NCI-H446 treated with DMSO at 0.1 percent for 48 hours (cell line): ENCODE measurements at places on chromosomes 6 and 20.

DNA sequence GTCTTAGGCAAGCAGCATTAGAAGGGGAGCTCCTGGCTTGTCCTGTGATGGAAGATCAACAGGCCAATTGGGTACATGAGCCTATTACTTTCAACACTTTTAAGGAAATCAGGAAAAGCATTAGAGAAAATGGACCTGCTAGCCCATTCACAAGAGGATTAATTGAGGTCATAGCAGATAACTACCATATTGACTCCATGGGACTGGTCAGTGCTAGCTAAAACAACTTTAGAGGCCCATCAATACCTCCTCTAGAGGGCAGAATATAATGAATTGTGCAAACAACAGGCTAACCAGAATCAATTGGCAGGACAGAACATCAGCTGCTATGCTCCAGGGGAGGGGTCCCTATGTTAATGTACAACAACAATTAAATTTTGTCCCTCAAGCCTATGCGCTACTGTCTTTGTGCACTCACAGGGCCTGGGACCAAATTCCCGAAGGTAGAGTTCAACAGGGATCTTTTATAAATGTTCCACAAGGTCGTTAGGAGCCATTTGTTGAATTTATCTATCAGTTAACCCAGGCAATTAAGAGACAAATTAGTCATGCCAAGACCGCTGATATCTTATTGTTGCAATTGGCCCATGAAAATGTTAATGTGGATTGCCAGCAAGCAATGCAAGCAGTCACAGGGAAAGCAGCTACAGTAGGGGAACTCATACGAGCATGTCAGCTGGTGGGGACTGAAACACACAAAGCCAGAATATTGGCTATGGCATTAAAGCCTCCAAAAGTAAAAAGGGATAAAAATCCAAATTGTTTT is 106.6 kb upstream of the BTN3A2 start:
- no peak for DNase-seq

DNA sequence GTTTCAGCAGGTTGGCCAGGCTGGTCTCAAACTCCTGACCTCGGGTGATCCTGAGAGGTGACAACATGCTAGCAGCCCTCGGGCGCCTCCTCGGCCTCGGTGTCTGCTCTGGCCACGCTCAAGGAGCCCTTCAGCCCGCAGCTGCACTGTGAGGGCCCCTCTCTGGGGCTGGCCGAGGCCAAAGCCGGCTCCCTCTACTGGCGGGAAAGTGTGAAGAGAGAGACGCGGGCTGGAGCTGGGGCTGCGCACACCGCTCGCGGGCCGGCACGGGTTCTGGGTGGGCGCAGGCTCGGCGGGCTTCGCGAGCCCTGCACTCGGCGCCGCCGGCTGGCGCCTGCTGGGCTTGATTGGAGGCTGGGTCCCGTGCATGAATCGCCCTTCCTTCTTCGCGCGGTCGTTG is 80.8 kb upstream of the RBM24 start:
- no peak for DNase-seq

DNA sequence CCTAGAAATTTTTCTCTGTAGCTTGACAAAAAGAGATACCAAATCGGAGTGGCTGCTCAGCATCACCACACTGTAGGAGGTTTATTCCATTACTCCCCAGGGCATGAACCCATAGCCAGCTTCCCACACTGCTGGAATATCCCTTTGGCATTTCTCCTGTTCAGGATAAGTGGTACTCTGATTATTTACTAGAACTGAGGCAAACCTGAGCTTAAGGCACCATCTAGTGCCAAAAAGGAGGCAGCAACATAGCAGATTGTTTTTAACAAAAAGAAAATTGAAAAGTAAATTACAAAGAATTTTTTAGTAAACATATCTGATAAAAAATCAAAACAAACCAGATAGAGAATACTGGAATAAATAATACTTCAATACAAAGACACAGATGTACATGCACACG is 181.7 kb downstream of the WDR27 start:
- DNase-seq: no peak

GRCh38 chr6:56515081-56515905 is 127.4 kb downstream of the DST start:
- no peak for DNase-seq

- DNase-seq: no peak
Observed at GRCh38 chr6:80465513-80465912, 359.0 kb downstream of the BCKDHB start.

DNA sequence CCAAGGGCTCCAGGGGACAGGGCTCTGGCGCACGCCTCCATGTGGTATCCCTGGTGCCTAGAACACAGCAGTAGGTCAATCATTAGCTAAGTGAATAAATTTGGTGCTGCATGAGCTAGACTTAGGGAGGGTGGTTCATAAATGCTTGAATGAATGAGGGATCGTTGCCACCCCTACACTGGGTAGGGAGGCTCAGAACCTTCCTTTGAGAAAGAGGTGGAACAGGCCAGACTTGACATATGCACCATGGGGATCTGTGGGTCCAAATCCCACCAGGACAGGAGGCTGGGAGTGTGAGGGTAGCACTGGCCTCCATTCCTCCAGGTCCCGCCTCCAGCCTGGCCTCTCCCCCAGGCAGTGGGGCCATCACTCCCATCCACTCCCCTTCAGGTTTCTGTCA is 13.8 kb downstream of the TEAD3 start:
- DNase-seq: no peak

DNA sequence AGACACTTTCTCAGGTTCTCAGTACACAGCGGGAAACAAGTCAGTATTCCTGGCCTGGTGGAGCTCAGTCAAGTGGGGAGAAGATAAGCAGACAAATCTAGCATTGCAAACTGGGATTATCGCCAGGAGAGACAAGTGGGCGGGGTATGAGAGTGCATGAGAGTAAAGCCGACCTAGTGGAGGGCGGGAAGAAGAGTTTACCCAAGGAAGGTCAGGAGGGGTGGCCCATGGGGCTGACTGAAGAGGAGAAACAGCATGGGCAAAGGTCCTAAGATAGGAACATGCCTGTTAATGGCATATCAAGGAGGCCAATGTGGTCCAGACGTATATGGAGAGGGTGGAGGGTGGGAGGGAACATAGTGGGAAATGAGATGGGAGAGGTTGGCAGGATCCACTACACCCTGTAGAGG is 12.4 kb upstream of the CSNK2A1 start:
- DNase-seq: no peak

GRCh38 chr6:128438393-128438792 is 82.0 kb downstream of the PTPRK start:
- peak; percentile 80 for DNase-seq

- no peak for DNase-seq
Observed at GRCh38 chr6:7269816-7270215, 43.2 kb downstream of the SSR1 start.

GRCh38 chr20:44780226-44780625 is 30.1 kb downstream of the RIMS4 start:
- DNase-seq: no peak

GRCh38 chr6:151443454-151443853 is 8.5 kb downstream of the RMND1 start:
- DNase-seq: no peak

DNA sequence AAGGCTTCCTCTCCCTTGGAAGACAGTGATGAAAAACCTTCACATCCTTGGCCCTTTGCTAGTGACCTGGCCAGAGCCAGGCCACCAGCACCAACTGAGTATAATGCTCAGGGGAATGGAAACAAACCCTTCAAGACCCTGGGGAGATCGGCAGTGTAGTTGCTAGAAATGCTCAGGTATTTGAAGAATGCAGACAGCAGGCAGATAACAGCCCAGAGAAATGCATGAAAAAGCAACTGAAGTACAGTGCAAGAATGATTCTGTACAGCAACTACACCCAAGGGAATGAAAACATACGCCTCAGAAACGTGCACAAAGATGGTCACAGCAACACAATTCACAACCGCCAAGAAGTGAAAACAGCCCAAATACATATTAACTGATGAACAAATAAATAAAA is 41.1 kb downstream of the PPP1R3G start:
- DNase-seq: no peak

DNA sequence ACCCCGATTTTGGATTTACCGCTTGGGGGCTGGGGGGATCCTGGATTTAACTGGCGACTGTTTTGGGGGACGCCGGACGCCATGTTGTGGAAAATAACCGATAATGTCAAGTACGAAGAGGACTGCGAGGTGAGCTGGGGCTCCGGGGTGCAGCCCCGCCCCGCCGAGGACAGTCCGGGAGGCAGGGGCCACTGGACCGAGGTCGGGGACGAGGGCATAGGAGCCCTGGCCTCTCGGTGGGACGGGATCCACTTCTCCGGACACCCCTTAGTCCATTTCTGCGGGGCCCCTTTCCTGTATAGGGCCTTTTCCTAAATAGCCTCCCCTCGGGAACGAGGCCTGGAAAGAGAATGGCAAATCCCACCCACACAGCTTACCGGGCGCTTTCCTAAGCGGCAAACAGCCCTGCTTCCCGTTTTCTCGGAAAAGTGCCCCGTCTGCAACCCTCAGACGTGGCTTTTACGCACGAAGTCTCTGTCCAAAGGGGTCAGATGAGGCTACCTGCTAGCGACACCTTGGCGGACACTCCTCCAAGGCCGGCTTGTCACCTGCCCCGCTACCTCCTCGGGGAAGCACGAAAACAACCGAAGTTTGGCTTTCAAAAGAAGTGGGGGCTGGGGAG is 469 bp downstream of the TFAP2C start:
- DNase-seq: no peak

GRCh38 chr20:51966296-51966971 is 164.1 kb upstream of the SALL4 start:
- peak; percentile 38 for DNase-seq

DNA sequence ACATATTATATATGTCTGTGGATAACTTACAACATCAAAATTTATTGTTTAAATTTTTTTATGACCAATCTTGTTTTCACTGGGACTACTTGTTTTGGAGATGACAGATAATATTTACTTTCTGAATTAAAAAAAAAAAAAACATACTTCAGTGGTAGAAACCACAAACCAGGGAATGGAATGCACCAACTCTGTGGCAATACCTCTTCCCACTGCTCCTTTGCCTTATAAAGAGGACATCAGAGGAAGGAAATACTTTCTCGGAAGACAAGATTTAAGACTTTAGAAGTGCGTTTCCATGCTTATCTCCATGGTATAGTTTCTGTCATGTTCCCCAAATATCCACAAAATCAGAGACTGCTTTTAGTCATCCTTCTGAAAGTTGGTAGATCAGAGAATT is 1241.1 kb upstream of the EYS start:
- DNase-seq: no peak

DNA sequence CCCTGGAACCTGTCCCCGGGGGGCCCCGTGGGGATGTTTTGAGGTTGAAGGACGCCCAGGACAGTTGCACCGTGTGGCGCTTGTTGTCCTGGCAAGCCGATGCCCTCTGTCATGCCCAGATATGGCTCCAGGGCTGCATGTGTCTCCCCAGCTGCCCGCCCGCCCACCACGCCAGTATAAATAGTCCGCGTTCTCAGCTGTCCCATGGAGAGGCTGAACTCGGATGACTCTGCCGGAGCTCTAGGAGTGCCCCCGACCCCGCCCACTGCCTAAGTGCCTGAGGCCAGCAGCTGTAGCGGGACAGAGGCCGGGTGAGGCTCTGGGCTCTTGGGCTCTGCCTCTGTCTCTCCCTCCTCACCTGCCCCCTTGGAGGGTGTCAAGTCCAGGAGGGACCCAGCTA is 83.0 kb upstream of the GATA5 start:
- DNase-seq: no peak

GRCh38 chr20:21710863-21711431 is 5.5 kb downstream of the PAX1 start:
- DNase-seq: no peak

GRCh38 chr6:96212066-96212465 is 196.3 kb downstream of the FUT9 start:
- DNase-seq: no peak

DNA sequence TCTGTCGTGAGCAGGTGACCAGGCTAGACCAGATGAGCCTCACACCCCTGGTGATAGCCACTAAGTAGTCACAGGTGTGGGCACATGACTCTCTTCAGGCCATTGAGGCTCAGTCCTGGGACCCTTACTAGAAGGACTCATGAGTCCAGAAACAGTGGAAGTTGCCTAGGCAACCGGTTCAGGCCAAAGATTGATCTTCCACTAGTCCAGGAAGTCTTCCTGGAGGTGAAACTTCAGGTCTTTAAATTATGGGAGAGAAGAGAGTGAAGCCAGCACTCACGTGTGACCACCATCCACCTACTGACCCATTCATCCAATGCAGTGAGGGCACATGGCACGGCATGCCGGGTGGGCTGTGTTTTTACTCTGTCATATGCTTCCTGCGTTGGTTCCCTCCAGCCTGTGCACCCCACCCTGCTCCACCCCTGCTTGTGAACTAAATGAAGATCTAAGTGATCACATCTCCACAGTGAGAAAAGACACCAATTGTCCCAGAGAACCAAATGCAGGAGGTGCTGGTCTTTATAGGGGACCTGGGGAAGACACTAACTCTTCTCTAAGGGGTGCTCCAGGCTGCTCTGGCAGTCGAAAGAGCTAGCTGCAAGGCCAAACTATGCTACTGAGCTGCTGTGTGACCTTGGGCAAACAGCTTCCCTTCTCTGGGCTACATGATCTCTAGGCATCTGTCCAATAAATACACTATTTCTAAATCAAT is 12.5 kb upstream of the STX16 start:
- no peak for DNase-seq

DNA sequence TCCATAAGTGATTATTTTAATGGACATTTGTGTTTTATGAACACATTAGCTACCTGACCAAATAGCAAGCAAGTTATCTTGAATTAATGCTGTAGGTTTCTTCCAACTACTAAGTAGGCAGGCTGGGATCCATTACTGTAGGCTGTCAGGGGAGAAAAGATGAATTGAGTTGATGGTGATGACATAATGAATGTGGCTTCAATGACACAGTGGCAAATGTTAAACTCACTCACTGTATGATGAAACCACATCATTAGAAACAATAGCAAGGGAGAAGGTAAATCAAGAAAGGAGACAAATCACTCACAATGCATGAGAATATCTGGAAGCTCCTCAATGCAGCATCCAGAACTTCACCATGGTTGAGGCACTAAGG is 529.7 kb upstream of the CITED2 start:
- no peak for DNase-seq

GRCh38 chr20:35888657-35889056 is 65.6 kb downstream of the SCAND1 start:
- DNase-seq: no peak

DNA sequence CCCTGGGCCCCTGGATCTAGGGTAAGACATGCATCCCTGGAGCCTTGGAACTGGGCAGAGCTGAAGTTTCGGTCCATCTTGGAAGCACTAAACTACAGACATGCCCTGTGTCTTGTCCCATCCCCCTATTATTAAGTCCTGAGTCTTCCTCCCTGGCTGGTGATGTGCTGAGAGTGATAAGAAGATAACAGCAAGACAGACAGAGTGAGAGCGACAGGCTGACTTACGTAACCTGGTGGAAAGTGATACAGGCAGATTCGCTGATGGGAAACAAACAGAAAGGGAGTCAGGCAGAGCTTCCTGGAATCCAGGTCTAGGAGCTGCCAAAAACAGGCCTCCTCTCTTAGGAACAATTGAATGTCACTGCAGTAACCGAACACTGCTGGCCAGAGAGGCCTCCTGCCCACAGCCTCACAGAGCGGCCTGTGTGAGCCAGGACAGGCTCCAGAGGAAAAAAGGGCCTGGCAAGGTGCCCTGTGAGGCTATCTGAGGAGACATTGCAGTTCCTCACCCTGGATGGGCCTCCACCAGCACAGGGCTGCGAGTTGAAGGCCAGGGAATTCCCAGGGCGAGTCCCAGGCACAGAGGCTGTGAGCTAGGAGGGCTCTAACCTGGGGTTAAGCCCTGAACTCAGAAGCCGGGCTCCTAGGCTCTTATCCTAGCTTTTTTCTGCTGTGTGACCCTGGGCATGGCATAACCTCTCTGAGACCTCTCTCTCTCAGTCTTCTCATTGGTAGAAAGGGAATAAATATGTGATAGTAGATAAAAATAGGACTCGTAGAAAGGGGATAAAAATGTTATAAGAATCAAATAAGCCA is 34.2 kb upstream of the B4GALT5 start:
- DNase-seq: no peak

GRCh38 chr6:113629975-113630737 is 227.0 kb upstream of the MARCKS start:
- DNase-seq: no peak
